ENCODE measurements at places on chromosomes 1 and 21.

- DNase-seq: no peak
These were observed 29.6 kb downstream of the RGL1 start for GRCh38 chr1:183834568-183834967.

GRCh38 chr21:46361935-46362334, 38.0 kb downstream of the PCNT start:
- no peak for DNase-seq

- DNase-seq: no peak
These were observed 364.0 kb downstream of the OLFM3 start for GRCh38 chr1:101632548-101633272.

GRCh38 chr1:152777510-152778137, 2.7 kb downstream of the LCE1F start:
- DNase-seq: no peak

DNA sequence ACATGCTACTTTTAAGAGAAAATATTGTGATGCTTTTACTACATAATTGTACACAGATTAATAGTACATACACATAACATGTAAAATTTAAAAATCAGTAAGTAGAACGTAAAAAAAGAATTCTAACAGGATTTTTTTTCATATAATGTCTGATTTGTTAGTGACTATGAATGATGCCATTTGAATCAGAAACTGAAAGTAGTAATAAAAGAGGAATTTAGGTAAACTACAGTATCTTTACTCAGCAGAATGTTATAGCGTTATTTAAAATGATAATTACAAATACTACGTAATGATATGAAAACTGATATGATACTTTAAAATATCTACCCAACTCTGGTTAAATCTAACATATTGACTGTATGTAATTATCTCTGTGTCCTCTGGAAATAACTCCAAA, 116.1 kb downstream of the DENND1B start:
- DNase-seq: no peak

DNA sequence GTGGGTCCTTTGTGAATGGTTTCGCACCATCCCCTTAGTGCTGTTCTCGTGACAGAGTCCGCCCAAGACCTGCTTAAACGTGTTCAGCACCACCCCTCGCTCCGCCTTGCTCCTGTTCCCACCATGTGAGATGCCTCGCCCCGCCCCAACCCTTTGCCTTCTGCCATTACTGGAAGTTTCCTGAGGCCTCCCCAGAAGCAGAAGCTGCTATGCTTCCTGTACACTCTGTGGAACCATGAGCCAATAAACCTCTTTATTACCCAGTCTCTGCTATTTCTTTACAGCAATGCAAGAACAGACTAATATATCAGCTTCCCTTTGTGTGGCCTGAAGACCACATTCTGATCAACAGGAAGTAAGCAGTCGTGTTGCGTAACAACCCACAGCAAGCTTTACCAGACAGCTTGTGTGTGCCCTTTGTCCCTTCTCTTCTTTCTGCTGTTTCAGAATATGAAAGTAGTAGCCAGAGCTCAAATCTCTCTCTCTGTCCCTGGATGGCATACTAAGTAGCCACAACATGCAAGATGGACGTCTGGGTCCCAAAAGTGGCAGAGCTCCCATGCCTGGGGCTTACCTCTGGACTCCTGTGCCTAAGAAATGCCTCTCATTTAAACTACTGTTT, 14.1 kb downstream of the HENMT1 start:
- no peak for DNase-seq

GRCh38 chr1:2528966-2529783, 888 bp downstream of the HES5 start:
- DNase-seq: no peak

DNA sequence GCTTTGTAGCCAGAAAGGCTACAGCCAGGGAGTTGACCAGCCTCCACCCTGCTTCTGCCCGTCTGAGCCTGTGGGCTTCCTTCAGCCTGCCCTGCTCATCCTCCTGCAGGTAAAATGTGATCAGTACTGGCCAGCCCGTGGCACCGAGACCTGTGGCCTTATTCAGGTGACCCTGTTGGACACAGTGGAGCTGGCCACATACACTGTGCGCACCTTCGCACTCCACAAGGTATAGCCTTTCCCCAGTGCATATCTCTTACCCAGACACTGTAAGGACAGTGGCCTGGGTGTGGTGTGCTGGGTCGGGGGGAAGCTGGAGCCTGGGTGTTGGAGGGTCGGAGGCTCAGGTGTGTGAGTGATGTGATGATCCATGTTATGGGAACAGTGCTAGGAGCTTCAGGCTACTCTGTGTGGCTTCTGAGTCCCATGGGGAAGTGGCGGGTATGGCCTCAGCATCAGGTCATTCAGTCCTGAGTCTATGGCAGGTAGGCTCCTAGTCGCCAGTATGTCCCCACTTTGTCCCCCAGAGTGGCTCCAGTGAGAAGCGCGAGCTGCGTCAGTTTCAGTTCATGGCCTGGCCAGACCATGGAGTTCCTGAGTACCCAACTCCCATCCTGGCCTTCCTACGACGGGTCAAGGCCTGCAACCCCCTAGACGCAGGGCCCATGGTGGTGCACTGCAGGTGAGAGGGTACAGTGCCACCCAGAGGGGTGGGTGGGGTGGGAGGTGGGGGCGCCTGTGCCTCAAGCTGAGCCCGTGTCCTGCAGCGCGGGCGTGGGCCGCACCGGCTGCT, 31.2 kb upstream of the KDM4A start:
- no peak for DNase-seq

GRCh38 chr1:204363335-204364114, 3.8 kb upstream of the PLEKHA6 start:
- no peak for DNase-seq

- no peak for DNase-seq
These were observed 84.5 kb upstream of the ESRRG start for GRCh38 chr1:216807696-216808095.

DNA sequence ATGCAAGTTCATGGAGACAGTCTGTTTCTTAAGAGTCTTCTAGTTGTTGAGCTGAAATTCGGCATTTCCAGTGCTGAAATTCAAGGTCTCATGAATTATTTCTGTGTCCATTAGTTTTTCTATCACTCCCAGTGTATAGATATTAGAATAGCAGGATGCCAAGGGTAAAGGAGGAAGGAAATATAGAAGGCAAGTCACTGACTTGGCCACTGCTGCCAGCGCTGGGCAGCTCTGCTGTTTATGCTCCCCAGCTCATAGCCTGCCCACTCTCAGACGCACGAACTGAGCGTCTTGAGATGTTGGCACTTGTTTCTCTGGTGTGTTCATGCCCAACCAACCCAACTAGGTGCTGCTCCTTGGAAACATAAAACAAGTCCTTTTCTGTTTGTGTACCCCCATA, 110.1 kb downstream of the SLC45A1 start:
- DNase-seq: no peak

DNA sequence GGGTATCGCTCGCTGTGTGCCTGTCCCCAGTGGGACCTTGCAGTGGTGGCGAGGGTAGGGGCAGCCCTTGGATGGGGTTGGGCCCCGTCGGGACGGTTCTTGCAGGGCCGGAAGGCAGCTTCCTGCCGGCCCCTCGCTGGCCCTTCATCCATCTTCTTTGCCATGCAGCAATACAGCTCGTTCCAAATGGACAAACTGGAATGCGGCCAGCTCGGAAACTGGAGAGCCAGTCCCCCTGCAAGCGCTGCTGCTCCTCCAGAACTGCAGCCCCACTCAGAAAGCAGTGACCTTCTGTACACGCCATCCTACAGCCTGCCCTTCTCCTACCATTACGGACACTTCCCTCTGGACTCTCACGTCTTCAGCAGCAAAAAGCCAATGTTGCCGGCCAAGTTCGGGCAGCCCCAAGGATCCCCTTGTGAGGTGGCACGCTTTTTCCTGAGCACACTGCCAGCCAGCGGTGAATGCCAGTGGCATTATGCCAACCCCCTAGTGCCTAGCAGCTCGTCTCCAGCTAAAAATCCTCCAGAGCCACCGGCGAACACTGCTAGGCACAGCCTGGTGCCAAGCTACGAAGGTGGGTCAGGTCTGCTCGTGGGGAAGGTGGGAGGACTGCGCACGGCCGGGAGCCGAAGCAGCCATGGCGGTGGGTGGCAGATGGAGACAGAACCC, 45.8 kb downstream of the SIM2 start:
- no peak for DNase-seq

DNA sequence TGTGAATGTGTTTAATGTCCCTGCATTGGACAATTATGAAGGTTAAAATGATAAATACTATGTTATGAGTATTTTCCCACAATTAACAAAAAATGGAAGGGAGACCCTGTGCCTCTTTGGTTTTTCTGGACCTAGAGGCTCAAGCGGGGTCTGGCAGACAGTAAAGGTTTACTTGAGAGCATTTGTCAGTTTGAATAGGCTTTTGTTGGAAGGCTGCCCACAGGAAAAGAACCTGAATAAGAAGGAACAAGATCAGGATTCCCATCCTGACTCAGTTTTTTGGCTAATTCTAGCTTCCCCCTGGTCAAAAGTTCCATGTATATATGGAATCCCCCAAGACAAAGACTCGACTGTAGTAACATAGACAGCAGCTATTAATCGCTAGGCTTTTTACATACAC, 150.9 kb upstream of the JUN start:
- DNase-seq: peak; percentile 16

- DNase-seq: no peak
These were observed 45.0 kb upstream of the BCL10 start for GRCh38 chr1:85321237-85321964.

- no peak for DNase-seq
These were observed 553.4 kb downstream of the LTN1 start for GRCh38 chr21:28439251-28439650.

- DNase-seq: no peak
These were observed 28.3 kb downstream of the TP73 start for GRCh38 chr1:3680488-3681230.

DNA sequence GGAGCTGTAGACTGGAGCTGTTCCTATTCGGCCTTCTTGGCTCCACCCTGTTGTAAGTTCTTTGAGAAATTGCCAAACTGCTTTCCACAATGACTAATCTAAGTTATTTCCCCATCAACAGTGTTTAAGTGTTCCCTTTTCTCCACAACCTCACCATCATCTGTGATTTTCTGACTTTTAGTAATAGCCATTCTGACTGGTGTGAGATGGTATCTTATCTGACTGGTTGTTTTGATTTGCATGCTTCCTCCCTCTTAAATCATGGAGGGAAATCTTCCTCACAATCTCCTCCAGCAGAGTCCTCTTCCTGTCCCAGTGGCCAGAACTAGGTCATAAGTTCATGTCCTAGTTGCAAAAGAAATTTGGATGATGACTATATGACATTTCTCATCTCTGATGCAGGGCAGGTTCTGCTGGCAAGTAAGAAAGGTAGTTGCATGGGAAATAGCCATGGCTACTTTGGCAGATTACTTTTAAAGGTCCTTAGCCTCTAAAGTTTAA, 294.0 kb downstream of the LRRC40 start:
- no peak for DNase-seq

DNA sequence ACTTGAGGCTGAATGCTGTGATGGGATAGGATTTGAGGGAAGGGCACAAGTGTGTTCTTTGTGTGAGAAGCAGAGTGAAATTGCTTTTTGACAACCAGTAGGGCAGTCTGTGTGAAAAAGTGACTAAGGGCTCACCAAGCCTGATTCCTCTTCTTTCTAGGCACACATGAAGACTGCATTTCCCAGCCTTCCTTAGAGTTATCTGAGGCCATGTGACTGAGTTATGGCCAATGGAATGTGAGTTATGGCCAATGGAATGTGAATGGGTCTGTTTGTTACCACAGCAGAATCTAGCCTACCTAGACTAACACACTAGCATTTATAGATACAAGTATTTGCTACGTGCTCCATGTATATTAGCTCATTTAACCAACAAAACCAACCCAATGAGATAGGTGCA, 35.3 kb upstream of the DIRAS3 start:
- DNase-seq: no peak

- DNase-seq: no peak
These were observed 50.1 kb upstream of the RWDD3 start for GRCh38 chr1:95183952-95184351.

DNA sequence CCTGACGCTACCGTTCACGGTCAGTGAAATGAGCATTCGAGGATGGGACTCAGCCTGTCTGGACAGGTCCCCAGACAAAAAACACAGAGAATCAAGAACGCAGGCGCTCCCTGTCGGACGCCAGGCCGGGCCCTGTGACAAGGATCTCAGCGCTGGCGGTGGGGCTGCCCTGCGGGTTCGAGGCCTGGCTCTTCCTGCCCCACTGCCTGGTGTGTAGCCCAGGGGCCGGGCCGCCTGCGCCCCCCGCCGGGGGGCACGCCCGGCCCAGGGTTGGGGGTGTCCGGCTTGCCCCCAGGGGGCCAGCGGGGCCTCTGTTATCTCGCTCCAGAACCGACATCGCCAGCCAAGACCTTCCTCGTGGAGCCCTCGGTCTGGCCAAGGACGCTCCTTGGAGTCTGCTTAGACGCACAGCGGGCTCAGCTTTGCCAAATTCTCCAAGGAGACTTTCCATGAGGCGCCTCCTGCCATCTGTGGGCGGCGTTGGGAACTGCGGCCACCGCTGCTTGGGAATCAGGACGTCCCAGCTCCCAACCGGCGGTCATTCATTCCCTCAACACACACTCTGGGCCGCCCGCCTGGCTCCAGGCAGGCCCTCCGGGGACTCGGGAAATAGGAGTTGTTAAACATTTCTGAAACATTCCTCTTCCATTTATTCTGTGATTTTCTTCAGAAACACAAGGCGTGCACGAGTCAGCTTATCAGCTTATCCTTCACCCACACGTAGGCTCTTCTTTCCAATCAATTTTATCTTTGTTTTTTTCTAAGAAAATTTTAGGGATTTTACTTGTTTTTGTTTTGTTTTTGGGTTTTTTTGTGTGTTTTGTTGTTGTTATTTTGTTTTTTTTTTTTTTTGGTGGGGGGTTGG, 11.3 kb upstream of the RIPK4 start:
- DNase-seq: no peak

DNA sequence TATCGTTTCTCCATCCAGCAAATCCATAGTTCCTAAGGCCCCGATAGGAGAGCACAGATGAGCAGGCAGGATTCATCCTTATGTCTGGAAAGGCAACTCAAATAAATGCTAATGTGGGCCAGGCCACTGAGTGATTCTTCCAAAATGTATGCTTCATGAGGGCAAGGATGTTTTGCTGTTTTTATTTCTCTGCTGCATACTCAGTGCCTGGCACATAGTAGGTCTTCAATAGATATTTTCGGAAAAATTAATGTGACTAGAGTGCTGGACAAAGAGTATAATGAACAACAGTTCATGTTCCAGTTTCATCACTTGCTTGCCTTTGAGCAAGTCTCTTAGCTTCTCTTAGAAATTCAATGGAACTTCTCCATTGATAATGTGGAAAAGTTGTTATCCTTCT, 357.7 kb downstream of the PRDM2 start:
- DNase-seq: no peak

All from vagina (tissue), 2 donors.